Karpas-422 (cell line): ENCODE measurements at places on chromosomes 7 and 10.
A peak's percentile ranks its signal among the peaks of the same experiment; 100 is the strongest.

GRCh38 chr7:80027611-80028173 lies 106.9 kb upstream of the GNAI1 start:
- DNase-seq, result no peak

GRCh38 chr10:130340816-130341215 lies 204.6 kb downstream of the GLRX3 start:
- DNase-seq, result no peak

DNA sequence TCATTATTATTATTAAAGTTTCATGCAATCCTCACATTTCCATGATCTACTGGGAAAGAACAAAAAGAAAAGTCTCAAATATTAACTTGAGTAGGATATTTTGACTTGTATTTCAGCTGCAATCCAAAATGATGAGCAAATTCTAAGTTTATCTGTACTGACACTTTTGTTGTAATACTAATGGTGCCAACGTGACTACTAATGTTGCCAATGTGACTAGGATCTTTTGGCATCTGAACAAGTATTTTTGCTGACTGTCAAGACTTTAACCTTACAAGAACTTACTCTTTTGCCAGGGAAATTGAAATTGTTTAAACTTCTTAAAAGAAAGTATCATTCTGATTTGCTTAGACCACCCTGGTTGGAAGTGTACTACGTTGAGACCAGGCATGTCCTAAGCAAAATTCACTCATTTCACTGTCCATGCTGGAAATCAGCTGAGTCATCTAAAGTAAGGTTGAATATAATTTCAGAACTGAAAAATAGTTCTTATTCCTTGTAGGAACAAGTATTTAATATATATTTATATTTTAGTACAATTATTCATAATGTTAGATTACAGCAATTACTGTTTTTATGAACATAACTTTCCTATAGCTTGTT lies 78.5 kb upstream of the LYZL1 start:
- no peak for DNase-seq

GRCh38 chr10:29946953-29947700 lies 112.3 kb downstream of the JCAD start:
- no peak for DNase-seq

DNA sequence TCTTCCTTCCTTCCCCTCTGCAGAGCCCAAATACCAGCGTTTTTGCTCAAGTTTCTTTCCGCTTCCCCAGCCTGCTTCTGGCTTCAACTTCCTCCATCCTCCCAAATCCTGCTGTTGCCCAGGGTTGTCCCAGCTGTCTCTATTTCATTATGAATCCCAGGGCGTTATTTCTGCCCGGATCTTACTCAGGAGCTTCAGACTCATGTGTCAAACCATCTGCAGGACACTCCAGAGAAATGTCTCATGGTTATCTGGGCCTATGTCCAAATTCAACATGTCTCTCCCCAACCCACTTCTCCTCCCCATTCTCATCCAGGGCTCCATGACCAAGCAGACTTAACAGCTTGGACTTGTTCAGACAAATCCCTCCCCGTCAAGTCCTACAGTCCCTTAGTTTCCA lies 15.6 kb downstream of the ARHGAP22 start:
- no peak for DNase-seq

DNA sequence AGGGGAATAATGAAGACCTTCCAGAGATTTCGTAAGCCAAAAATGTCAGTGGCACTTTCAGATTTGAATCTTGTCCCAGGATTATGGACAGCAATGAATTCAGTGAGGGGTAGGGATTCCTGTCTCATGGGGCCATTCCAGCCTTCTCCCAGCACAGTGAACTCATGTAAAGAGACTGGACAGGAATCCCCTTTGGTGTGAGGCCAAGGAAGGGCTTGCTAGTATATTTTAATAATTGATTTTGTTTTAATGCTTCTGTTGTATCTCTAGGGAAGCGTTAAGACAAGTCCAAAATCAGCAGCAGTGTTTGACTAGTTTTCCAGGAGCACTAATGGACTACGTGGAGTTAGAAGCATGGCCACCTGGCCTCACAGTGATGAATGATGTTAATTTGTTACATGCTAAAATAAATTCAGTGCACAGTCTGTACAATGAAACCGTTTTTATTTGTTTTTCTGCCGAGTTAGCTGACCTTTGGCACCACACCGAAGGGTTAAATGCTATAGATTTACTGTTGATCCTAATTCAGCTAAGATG lies 214.0 kb upstream of the DKK1 start:
- no peak for DNase-seq

DNA sequence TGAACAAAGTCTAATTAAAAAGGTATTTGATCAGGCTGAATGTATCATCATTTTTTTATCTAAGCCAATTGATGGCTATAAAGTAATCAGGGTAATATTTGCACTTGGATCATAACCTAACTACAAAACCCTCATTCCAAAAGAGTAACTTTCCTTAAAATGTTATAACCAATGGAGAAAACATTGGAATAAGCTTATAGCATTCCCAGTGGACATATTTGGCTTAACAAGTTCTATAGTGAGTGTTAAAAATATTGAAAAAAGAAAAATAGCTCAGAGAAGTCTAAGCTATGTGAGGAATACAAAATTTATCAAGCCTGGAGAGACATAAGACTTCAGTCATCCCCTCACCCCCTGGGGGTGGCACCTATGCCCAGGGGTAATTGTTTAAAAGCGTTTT lies 358.8 kb downstream of the LRRTM3 start:
- DNase-seq, result no peak

DNA sequence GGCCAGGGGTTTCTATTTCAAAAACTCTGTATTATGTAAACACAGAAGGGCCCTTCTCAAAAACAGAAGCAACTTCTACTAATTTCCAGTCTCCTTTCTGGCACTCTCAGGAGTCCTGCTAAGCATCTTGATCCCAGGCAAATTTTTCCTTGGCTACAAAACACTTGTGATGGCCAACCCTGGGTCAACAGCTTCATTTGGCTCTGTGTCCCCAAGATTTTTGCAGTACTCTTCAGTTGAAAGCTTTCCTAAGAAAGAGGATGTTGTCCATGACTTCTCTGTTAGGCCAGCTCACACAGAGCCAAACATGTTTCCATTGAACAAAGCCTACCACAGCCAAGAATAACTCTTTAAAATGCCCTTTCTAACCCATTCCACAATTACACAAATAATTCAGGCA lies 99.0 kb upstream of the EGR2 start:
- no peak for DNase-seq

DNA sequence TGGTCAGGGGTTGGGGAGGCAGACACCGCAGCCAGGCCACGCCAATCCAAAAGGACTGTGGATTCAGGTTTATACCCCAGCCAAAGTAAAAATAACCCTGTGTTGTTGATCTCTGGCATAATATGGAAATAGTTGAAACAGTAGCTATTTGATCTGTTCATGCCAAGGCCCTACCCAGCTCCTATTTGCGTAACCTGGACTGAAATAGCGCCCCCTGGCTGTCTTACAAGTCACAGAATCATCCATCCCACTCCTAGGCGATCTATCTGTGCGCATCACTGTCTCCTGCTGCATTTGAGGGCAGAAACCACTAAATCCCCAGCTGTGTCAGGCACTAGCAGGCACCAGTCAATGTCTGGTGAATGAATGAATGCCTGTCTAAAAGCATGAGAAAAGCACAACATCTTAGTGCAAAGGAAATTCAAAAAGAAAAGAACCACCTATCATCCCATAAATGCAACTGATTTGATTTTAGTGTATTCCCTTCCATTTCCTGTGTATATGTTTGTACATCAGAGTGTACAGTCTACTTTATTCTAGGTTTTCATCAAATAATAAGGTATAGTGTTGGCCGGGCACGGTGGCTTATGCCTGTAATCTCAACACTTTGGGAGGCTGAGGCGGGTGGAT lies 160.0 kb downstream of the SLIT1 start:
- DNase-seq, result peak; percentile 91

GRCh38 chr7:28516390-28517172 lies 104.3 kb downstream of the CREB5 start:
- no peak for DNase-seq
